ENCODE measurements at places on chromosomes 13 and 19. TPM values are rescaled to one million over a fixed set of nuclear protein-coding genes. Genes with fewer than 3 reads are reported as not detected.

DNA sequence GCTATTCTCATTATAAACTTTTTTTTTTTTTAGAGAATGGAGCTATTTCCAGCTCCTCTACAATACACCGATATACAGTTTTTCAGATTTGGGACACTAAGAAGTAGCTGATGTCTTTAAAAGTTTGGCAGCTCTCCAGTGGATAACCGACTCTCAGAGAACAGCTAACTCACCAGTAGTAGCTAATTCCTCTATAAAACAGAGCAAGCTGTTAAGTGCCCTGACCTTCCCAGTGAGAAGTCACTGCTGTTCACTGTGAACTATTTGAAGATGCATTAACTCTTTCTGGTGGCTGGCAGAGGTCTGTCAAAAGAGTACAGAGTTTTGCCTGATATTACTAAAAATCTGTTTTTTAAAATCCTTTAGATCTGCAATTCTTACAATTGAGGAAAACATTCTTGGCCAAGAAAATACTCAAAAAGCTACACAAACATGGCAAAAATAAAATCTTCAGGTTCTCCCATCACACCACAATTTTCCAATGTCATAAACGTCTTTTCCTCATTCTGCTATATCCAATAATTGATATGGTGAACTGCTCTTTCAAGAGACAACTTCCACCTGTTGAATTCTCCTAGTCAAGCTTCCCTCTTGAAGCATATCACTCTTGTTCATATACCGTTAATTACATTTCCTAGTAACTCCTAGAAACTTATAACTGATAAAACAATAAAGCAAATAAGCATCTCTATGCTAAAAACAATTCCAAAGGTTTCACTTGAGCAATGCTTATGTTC is 44.2 kb downstream of the TBC1D4 start:
- no peak for DNase-seq

- no peak for DNase-seq
Measured at GRCh38 chr13:35469806-35470525, 6.5 kb downstream of the MAB21L1 start.

GRCh38 chr19:46785980-46786235 is 2.5 kb downstream of the SLC1A5 start:
- DNase-seq, result no peak

- DNase-seq, result no peak
Measured at GRCh38 chr19:33202546-33203507, 8.7 kb downstream of the LRP3 start.

GRCh38 chr13:99086267-99087097 is 108.6 kb upstream of the DOCK9 start:
- peak; percentile 80 for DNase-seq

DNA sequence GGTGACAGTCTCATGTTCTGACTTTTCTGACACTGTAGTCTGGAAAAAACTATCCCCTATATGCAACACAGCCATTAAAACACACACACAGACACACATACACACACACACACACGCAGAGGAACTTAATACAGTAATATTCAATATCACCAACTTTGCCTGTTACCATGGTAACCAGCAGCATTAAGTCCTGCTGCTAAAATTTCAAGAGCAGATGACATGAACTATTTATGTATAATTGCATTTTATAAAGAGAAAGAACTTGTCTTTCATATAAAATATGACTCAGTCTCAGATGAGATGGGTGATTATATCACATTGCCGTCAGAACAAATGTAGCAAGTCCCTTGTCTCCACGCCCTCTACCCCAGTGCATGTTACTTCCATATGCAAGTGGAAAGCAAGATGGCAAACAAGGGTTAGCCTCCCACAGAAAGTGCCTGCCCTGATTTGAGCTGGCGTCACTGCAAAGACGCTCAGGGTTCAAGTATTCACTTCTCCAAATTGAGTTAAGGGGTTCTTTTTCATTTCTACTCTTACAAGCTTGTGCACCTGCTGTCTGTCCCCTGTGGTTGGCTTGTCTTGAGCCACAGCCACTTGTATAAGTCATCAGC is 576.8 kb downstream of the UQCRFS1 start:
- DNase-seq, result no peak

DNA sequence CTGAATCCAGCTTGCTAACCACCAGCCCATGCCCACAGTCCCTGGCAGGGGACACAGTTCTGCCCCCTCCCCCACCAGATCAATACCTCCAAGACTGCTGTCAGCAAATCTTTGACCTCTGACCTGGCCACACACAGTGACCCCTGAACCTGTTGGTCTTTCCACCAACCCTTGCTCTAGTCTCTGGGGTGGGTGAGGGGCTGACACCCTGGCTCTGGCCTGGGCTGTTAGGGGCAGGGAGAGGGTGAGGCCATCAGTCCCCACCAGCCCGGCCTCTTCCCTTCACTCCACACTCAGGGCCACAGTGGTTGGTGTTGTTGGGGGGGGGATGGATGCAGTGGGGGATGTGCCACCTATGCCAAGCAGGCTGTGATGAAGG is 21.8 kb upstream of the SLC7A10 start:
- DNase-seq, result no peak

DNA sequence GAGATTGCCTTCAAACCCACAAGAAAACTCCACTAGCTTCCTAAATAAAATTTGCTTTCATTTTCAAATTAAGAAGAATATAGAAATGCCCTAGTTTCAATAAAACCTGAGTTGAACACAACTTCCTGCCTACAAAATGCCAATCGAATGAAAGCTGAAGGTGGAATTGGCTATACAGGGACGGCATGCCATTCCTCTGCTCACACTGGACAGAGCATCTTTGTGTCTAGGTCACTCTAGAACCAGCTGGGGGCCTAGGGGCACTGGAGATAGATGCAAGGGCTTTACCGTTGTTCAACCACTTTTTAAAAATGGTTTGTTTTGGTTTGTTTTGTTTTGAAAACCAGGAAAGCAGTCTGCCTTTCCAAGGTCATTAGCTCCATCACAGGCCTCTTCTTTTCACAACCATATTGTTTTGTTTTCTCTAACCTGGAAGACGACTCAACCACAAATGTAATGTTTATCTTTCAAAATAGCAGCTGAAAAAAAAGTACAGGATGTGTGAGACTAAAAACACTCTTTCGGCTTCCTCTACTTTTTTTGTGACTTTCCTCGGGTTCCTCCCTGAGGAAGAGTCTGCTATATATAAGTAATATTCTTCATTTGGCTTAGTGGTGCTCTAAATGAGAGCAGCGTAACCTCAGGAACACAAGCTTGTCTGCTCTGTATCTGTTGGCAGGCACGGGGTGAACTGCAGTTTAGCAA is 11.9 kb upstream of the ITM2B start:
- no peak for DNase-seq

DNA sequence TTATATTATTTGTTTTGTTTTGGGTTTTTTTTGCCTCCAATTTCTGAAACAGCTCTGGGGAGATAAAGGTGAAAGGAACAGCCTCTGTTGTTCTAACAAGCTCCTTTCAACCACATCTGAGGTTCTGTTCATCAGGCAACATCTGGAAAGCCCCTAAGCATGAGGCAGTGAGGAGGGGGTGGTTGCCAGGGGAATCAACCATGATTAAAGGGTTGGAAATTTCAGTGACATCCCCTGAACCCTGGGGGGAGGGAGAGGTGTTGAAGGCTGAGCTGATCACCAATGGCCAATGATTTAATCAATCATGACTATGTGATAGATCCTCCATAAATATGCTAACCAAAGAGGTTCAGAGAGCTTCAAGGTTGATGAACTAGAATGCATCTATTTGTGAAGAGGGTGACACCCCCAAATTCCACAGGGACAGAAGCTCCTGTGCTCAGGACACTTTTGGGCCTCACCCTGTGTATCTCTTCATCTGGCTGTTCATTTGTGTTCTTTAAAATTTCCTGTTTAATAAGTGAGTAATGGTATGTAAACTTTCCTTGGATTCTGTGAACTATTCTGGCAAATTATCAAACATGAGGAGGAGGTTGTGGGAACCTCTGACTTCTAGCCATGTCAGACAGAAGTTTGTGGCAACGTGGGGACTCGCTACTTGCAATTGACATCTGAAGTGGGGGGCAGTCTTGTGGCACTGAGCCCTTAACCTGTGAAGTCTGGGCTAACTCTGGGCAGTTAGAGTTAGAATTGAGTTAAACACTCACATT is 221.3 kb downstream of the NHLRC3 start:
- no peak for DNase-seq

DNA sequence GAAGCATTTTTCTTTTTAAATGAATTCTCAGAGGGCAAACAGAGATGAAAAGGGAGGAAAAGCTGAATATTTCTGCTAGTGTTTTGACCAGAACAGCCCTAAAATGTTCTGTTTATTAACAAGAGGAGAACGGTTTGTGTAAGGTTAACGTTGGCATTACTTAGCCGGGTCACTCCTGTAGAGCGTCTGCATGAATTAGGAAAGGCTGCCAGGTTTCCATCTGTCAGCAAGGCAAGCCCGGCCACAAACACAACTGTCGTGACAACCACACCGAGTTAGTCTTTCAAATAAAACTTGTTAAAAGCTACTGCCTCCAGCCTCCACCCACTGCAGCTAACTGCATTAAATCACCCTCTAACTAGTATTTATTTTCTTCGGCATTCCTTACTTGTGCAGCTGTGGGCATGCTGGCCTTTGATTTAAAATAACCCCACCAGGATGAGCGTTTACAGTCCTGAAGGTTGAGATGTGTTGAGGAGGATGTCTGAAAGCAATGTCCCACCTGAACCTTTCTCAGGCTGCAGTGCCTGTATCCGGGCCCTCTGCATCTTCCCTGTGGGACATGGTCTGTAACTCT is 527.9 kb downstream of the FGF9 start:
- DNase-seq, result no peak

KLK10 gene
- not detected for total RNA-seq

PNKP gene
- total RNA-seq, result 23.2 TPM

TPP2 gene
- 57.5 TPM for total RNA-seq

RGCC gene
- total RNA-seq, result 17.1 TPM

ZNF543 gene
- 34.2 TPM for total RNA-seq

PNMA8B gene
- total RNA-seq, result 17.1 TPM

LMTK3 gene
- 10.6 TPM for total RNA-seq
